ENCODE measurements at places on chromosomes 5 and 9.
A peak's percentile ranks its signal among the peaks of the same experiment; 100 is the strongest.

DNA sequence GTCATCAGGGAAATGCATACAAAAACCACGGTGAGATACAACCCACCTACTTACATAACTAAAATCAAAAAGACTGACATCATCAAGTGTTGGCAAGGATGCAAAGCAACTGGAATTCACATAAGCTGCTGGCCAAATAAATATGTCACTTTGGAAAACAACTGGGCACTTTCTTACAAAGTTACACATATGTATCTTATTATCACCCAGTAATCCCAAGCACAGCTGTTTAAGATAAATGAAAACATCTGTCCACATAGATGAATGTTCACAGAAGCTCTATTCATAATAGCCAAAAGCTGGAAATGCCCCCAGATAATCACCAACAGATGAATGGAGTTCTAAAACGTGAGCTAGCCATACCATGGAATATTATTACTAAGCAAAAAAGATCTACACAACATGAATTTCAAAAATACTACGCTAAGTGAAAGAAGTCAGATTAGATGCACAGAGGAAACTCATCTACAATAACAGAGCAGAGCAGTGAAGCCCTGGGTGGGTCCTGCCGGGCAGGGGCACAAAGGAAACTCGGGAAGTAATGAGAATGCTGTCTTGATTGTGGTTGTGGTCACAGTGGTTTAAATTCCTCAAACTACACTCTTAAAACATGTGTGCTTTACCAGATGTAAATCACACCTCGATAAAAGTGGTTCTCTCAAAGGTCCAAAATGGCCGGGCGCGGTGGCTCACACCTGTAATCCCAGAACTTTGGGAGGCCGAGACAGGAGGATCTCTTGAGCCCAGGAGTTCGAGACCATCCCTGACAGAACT lies 8.5 kb downstream of the CAMSAP1 start:
- H3K36me3 ChIP-seq = peaks cover 17% of the 10 kb centered on the region
- H3K27ac ChIP-seq = no peak overlapping the region
- H3K4me1 ChIP-seq = peaks cover 27% of the 10 kb centered on the region
- no peaks in the 10 kb centered on the region for H3K27me3 ChIP-seq
- H3K4me3 ChIP-seq = no peak overlapping the region

- DNase-seq = peak; percentile 77
- H3K36me3 ChIP-seq = no peaks in the 10 kb centered on the region
- no peaks in the 10 kb centered on the region for H3K27me3 ChIP-seq
- no peak overlapping the region for H3K4me3 ChIP-seq
Measured at GRCh38 chr9:34985311-34985899, 4.1 kb upstream of the DNAJB5 start.

GRCh38 chr5:161966564-161966963 lies 101.0 kb upstream of the GABRG2 start:
- DNase-seq = no peak
- no peaks in the 10 kb centered on the region for H3K36me3 ChIP-seq
- H3K27me3 ChIP-seq = no peaks in the 10 kb centered on the region
- H3K4me3 ChIP-seq = no peak overlapping the region
- H3K27ac ChIP-seq = no peak overlapping the region

GRCh38 chr9:133970581-133971058 lies 21.5 kb downstream of the VAV2 start:
- no peak for DNase-seq
- no peaks in the 10 kb centered on the region for H3K36me3 ChIP-seq
- H3K27me3 ChIP-seq = peaks cover 5% of the 10 kb centered on the region

DNA sequence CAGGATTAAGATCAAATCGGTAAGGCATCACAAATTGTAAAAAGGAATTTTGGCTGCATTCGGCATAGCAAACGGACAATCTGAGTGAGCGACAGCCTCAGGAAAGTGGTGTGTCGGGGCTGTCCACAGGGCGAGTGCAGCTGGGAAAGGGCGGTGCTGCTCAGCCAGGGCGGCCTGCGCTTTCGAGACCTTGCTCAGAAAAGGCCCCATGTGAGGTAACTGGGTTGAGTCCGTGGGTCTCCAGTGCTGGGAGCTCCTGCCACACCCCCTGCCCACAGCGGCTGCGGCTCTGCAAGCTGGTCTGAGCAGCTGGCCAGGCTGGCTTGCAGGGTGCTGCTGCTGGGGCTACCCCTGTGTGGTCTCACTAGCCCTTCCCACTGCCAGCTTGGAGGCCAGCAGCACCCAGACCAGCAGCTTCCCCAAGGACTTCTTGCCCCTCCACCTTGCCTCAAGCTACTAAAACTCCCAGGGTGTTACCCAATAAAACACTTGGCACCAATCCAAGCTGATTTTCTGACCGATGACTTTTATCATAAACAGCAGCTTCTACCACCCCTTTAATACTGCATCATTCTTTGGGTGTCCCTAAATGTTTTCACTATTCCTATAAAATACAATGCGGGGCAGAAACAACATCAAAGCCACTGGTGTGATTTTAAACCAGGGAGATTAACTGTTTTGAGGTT lies 6.2 kb downstream of the SURF2 start:
- no peaks in the 10 kb centered on the region for H3K27me3 ChIP-seq
- H3K27ac ChIP-seq = peak overlapping the region; percentile 28
- DNase-seq = no peak
- H3K4me1 ChIP-seq = peaks cover 16% of the 10 kb centered on the region

GRCh38 chr5:59648038-59648831 lies 245.3 kb downstream of the PDE4D start:
- H3K27me3 ChIP-seq = no peaks in the 10 kb centered on the region
- peaks cover 3% of the 10 kb centered on the region for H3K4me1 ChIP-seq
- DNase-seq = no peak
- H3K27ac ChIP-seq = no peak overlapping the region
- no peak overlapping the region for H3K4me3 ChIP-seq
- no peaks in the 10 kb centered on the region for H3K36me3 ChIP-seq

- H3K4me1 ChIP-seq = no peaks in the 10 kb centered on the region
- H3K27ac ChIP-seq = no peak overlapping the region
- H3K36me3 ChIP-seq = no peaks in the 10 kb centered on the region
- DNase-seq = no peak
- no peaks in the 10 kb centered on the region for H3K27me3 ChIP-seq
Measured at GRCh38 chr9:9921805-9922204, 691.0 kb downstream of the PTPRD start.

GRCh38 chr5:179488975-179489374 lies 61.4 kb upstream of the RUFY1 start:
- DNase-seq = no peak
- H3K36me3 ChIP-seq = no peaks in the 10 kb centered on the region
- no peaks in the 10 kb centered on the region for H3K4me1 ChIP-seq
- peaks cover 3% of the 10 kb centered on the region for H3K27me3 ChIP-seq
- H3K27ac ChIP-seq = no peak overlapping the region

- H3K4me3 ChIP-seq = no peak overlapping the region
- H3K27ac ChIP-seq = no peak overlapping the region
- H3K36me3 ChIP-seq = no peaks in the 10 kb centered on the region
Measured at GRCh38 chr9:31790720-31791119, 593.7 kb upstream of the ACO1 start.

GRCh38 chr9:114033397-114034103 lies 44.5 kb downstream of the AMBP start:
- no peaks in the 10 kb centered on the region for H3K27me3 ChIP-seq
- no peak overlapping the region for H3K27ac ChIP-seq
- no peak overlapping the region for H3K4me3 ChIP-seq
- no peaks in the 10 kb centered on the region for H3K36me3 ChIP-seq
- H3K4me1 ChIP-seq = no peaks in the 10 kb centered on the region
- no peak for DNase-seq

Measured in activated naive CD4-positive, alpha-beta T cell treated with anti-CD3 and anti-CD28 coated beads, Interleukin-2, amount 10 ng/mL, durations not matched to agents 7 days and 5 days (primary cell).